ENCODE measurements at places on chromosomes 6 and 20.

DNA sequence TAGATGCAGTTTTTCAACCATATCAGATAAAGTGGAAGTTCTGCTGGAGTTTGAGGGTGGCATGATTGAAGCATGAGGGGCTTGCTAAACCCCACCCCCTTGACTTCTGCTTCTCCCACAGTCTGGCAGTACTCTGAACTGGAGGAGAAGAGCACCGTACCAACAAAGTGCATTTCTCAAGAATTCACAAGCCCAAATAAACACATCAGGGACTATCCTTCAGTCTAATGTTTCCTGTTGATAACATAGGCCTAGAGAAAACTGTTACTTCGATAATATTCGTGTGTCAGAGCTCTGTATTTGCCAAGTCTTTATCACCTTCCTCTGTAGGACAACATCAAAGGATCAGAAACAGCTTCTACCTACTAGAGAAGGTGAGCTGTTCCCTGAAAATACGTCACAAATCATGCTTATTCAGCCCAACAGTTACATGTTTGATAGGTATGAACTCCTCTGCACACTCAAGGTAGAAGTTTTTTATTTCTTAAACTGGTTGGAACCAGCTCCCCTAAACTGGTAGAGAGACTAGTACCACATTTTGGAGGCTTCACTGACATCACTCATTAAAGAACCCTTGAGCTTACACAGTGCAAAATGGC is 153.2 kb upstream of the PRND start:
- DNase-seq: no peak

DNA sequence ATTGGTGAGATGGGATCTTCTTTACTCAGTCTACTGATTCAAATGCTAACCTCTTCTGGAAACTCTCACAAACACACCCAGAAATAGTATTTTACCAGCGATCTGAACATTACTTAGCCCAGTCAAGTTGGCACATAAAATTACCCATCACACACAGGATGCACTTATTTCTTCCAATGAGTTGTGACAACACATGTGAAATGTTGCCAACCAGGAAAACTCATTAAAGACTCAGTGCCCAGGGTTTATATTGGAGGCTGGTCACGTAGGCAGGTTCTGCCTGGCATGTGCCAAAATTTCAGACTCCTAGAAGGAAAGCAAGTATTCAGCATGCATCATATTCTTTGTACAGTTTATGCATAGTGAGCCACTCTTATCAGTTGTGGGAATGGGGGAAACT is 443.3 kb downstream of the EPM2A start:
- DNase-seq: no peak

GRCh38 chr6:109332748-109333147 is 49.5 kb downstream of the CD164 start:
- DNase-seq: no peak

- no peak for DNase-seq
These were observed 368.5 kb downstream of the HTR1B start for GRCh38 chr6:77094821-77095220.

GRCh38 chr6:90811596-90812226 is 224.8 kb upstream of the MAP3K7 start:
- no peak for DNase-seq

DNA sequence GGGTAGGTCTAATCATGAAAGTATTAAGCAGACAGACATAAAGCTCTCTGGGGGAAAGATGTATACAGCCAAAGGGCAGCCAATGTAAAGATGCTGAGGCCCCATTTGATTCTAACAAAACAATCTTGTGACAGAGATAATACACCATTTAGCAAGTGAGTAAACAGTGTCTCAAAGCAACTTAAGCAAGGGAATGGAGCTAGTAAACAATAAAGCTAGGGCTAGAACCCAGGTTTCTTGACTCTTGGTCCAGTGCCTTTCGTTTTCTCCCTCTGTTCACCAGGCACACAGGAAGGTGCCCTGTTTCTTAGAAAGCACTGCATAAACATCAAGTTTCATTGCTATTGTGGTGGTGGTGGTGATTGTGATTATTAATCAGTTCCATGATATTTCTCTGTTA is 5.1 kb downstream of the ELOVL2 start:
- DNase-seq: no peak

DNA sequence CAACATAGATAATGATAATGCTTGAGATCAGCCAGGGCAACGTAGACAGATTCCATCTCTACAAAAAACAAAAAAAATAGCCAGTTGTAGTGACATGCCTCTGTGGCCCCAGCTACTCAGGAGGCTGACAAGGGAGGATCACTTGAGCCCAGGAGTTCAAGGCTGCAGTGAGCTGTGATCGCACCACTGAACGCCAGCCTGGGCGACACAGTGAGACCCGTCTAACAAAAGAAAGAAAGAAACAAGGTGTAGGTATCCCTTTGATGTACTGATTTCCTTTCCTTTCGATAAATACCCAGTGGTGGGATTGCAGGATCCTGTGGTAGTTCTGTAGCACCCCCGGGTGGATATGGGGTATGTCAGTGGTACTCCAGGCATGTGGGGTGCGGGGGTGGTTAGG is 48.2 kb upstream of the ADTRP start:
- no peak for DNase-seq

- DNase-seq: no peak
These were observed 40.8 kb downstream of the IYD start for GRCh38 chr6:150409576-150410066.

DNA sequence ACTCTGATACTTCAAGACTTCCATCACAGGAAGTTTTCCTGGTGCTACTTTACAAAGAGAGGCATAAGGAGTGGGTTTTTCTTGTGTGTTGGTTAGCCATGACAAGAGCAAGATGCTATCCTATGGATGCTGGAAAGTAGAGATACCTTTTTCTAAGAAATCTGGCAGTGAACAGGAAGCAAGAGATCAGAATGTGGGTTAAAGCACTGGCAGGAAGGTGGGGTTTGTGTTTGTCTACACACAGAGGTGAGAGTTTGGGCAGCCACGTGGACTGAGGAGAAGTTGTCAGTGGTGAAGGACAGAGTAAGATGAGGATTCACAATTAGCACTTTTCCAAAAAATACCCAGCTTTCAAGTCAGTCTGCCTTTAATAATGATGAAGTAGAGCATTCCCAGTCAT is 17.9 kb downstream of the SLC2A12 start:
- DNase-seq: no peak

GRCh38 chr6:69663215-69663614 is 133.6 kb downstream of the LMBRD1 start:
- no peak for DNase-seq

DNA sequence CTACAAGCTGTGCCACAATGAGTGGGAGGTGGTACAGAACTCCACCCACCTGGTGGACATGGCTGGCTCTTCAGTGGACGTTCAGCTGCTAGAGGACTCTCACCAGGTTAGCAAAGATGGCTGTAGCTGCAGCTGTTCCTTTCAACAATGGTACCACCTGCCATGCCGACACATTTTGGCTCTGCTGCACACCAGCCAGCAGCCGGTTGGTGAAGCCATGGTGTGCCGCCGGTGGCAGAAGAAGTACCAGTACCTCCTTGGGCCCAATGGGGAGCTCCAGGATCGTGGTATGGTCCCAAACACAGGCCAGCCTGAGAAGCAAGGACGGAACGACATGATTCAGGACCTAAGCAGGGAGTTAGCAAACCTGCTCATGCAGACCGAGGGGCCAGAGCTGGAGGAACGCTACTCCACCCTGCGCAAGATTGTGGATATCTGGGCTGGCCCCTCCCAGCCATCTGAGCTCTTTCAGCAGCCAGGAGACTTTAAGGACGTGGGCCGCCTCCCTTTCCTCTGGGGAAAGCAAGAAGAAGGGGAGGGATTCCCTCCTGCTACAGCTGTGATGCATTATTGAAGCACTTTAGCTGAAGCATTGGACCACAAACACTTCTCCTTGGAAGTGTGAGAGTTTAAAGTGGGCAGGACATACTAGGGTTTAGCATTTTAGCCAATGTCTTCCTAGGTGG is 2.8 kb upstream of the ZSWIM1 start:
- no peak for DNase-seq

Data from NCI-H2081 treated with DMSO at 0.1 percent for 48 hours (cell line).